ENCODE measurements at places on chromosomes 7 and 10.

DNA sequence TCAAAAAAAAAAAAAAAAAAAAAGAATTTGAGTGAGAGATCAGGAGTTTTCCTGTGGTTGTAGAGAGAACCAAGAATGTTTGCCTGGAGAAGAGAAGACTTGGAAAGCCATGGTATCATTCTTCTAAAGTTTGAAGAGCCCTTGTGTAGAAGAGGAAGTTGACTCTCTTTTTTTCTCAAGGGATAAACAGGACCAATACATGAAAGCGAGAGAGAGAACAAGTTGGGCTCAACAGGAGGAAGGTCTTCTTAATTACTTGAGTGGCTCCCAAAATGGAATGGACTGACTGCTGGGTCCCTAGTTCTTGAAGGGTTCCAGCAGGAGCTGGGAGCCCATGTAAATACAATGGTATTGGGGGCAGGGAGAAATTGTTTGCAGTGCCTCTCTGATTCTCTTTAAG, 173.3 kb upstream of the ADO start:
- H3K4me3 ChIP-seq: no peak overlapping the region
- DNase-seq: no peak
- H3K27ac ChIP-seq: no peak overlapping the region

GRCh38 chr7:85851571-85852193, 664.8 kb upstream of the SEMA3D start:
- H3K4me3 ChIP-seq: no peak overlapping the region
- H3K36me3 ChIP-seq: no peaks in the 10 kb centered on the region
- no peaks in the 10 kb centered on the region for H3K27me3 ChIP-seq
- DNase-seq: no peak

GRCh38 chr7:41656366-41656765, 46.5 kb downstream of the INHBA start:
- no peak overlapping the region for H3K4me3 ChIP-seq
- no peaks in the 10 kb centered on the region for H3K36me3 ChIP-seq
- H3K4me1 ChIP-seq: no peaks in the 10 kb centered on the region
- no peaks in the 10 kb centered on the region for H3K27me3 ChIP-seq

GRCh38 chr10:76430061-76430645, 998.7 kb downstream of the LRMDA start:
- H3K27ac ChIP-seq: no peak overlapping the region
- no peak for DNase-seq
- no peaks in the 10 kb centered on the region for H3K36me3 ChIP-seq
- H3K27me3 ChIP-seq: no peaks in the 10 kb centered on the region

DNA sequence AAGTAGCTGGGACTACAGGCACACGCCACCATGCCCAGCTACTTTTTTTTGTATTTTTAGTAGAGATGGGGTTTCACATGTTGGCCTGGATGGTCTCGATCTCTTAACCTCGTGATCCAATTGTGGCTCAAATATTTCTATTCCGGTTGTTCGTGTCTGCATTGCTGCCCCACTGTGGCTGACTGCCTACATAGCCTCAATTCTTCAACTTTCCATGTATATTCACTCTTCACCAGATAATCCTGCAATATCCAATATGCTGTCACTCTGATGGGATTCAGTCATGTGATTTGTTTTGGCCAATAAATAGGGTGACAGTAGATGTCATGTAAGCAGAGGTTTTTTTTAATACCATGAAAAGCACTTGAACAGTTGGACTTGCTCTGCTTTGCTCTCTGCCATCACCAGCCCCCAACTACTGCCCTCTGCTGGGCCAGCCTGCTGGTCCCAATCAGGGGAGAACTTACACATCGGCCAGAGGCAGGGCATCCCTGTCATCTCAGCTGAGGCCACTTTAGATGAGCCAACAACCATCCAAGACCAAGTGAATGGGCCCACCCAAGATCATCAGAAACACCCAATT, 56.7 kb downstream of the NSUN6 start:
- H3K4me1 ChIP-seq: no peaks in the 10 kb centered on the region
- H3K27me3 ChIP-seq: no peaks in the 10 kb centered on the region
- DNase-seq: no peak
- H3K4me3 ChIP-seq: no peak overlapping the region

GRCh38 chr7:129890090-129890489, 62.7 kb downstream of the UBE2H start:
- no peak overlapping the region for H3K4me3 ChIP-seq
- no peak overlapping the region for H3K27ac ChIP-seq
- H3K27me3 ChIP-seq: no peaks in the 10 kb centered on the region
- peaks cover 13% of the 10 kb centered on the region for H3K4me1 ChIP-seq
- DNase-seq: no peak

DNA sequence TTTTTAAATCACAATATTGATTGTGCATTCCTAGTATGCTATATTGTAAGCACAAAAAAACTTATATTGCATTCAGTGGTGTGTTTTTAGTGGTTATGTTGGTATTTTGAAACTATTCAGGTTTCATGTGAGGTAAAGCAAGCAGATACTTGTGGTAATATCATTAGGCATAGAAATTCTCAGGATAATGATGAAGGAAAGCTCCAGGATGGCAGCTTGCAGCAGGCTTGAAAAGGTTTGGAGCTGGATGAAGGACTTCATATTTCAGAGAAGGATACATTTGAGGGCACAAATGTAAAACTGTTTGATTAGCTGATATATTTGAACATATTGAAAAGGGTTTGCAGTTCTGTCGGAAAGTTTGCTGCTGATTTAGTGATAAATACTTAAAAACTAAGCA, 17.5 kb downstream of the TRIM24 start:
- no peak overlapping the region for H3K27ac ChIP-seq
- no peak for DNase-seq
- no peaks in the 10 kb centered on the region for H3K27me3 ChIP-seq
- peaks cover 50% of the 10 kb centered on the region for H3K4me1 ChIP-seq
- H3K36me3 ChIP-seq: no peaks in the 10 kb centered on the region

GRCh38 chr7:8149222-8149621, 112.7 kb downstream of the ICA1 start:
- H3K36me3 ChIP-seq: peaks cover 3% of the 10 kb centered on the region
- no peaks in the 10 kb centered on the region for H3K27me3 ChIP-seq
- peaks cover 18% of the 10 kb centered on the region for H3K4me1 ChIP-seq
- no peak for DNase-seq
- H3K27ac ChIP-seq: no peak overlapping the region

DNA sequence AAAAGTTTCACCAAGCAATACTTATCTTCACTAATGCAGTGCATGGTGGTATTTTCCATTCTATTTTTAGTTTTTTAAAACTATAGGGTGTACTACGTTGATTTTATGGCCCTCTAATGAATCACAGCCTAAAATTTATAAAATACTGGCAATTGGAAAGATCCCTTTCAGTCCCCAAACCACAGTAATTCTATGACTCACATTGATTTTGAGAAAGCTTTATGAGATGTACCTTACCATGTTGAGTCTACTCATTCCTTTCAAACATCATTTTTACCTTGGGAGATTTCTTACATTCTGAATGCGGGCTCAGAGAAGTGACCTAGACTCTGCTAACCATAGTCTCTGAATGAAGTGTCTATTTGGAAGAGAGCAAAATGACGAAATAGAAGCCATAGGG, 141.6 kb downstream of the GPR85 start:
- peaks cover 41% of the 10 kb centered on the region for H3K27me3 ChIP-seq
- H3K27ac ChIP-seq: no peak overlapping the region
- no peak for DNase-seq
- no peak overlapping the region for H3K4me3 ChIP-seq
- H3K36me3 ChIP-seq: no peaks in the 10 kb centered on the region

- H3K4me3 ChIP-seq: no peak overlapping the region
- H3K27me3 ChIP-seq: peaks cover 7% of the 10 kb centered on the region
- no peak overlapping the region for H3K27ac ChIP-seq
- no peaks in the 10 kb centered on the region for H3K36me3 ChIP-seq
- no peaks in the 10 kb centered on the region for H3K4me1 ChIP-seq
Measured at GRCh38 chr10:73338801-73339368, 19.8 kb downstream of the CFAP70 start.

DNA sequence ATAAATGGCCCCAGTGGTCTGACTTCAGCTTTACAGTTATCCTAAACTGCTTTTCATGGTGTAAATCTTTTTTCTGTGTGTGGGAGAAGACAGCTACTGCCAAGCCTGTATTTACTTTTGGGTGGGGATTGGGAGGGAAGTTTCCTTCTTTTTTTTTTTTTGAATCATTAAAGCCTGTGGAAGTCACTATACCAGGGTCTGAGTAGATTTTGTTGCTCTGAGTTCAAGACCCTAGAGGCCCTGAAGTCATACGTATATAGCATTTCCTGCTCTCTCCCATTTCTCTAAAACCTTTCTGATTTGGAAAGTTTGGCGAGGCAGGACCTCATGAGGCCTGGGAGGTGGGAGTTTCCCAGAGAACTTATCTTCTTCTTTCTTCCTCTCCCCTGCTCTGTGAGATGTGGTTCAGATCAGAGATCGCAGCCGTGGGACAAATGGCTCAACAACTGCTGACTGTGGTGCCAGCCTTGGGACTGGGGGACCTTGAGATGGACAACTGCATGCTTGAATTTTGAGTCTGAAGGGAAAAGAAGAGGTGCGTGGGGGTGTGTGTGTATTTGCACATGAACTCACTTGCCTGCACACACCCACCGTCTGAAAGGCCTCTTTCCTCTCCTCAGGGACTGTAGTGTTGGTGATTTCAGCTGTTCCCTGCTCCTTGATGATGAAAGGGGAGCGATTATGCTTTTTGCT, 18.1 kb downstream of the LRMDA start:
- peak overlapping the region; percentile 21 for H3K27ac ChIP-seq

GRCh38 chr10:112858986-112859651, 90.9 kb upstream of the TCF7L2 start:
- DNase-seq: no peak
- no peaks in the 10 kb centered on the region for H3K27me3 ChIP-seq
- peaks cover 13% of the 10 kb centered on the region for H3K36me3 ChIP-seq
- no peaks in the 10 kb centered on the region for H3K4me1 ChIP-seq
- H3K4me3 ChIP-seq: no peak overlapping the region

DNA sequence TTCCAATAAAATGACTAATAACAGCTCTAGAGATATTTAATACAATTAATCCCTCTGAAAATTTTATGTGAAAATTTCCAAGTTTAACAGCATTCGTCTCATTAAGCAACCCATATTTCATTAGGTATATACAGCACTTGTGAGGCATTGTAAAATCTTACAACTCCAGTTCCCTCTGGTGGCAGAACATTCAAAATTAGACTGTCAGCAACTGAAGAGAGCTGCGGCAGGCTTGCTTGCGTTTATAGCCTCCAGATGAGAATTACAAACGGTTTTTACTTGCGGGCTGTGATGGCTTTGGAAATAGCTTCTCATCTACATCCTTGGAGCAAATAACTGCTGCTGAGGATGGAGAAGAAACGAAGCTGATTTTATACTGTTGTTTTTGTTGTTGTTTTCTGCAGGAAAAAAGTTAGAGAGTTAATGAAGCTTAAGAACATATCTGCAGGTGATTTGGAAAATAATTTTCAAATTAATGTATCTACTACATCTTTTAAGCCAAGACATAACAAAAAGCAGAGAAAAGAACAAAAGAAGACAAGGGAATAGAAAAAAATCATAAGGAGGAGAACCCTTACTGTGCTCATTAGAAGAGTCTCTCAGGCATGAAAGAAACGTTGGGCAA, 171.3 kb downstream of the MAGI2 start:
- no peaks in the 10 kb centered on the region for H3K36me3 ChIP-seq
- no peak overlapping the region for H3K27ac ChIP-seq
- H3K4me3 ChIP-seq: no peak overlapping the region
- H3K27me3 ChIP-seq: no peaks in the 10 kb centered on the region
- no peak for DNase-seq

DNA sequence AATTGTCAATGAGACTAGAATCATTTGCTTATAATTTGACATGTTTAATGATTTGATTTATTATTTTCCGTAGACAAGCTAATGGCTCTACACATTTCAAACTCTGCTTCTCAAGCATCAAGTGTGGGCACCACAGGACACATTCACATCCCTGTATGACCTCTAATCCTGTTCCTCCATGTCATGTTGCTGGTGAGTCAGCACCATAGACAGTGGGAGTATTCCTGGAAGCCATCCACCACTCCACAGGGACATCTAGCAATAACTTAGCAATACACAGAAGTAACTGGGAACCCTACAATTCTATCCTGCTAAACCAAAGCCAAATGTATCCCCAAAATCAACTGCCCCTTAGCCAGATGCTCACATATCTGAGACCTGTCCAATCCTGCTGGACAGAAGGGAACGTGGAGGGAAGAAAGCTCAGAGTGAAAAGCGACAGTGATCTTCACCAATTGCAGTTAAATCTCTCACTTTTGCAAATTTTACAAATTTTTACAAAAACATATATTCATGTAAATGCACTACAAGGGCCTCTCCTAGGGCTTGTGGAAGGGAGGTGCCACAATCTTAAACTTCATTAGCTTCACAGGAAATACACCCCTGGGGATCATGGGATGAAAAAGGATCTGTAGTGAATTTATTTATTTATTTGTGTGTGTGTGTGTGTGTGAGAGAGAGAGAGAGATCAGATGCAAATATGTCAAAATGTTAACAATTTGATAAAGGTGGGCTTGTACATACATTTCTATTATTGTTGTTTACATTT, 126.5 kb downstream of the GFRA1 start:
- H3K27ac ChIP-seq: peak overlapping the region; percentile 16
- no peak for DNase-seq
- H3K4me3 ChIP-seq: no peak overlapping the region
- no peaks in the 10 kb centered on the region for H3K27me3 ChIP-seq

GRCh38 chr7:111671927-111672326, 109.6 kb upstream of the IMMP2L start:
- no peak overlapping the region for H3K4me3 ChIP-seq
- no peaks in the 10 kb centered on the region for H3K27me3 ChIP-seq
- H3K27ac ChIP-seq: no peak overlapping the region
- H3K4me1 ChIP-seq: no peaks in the 10 kb centered on the region
- DNase-seq: no peak
- no peaks in the 10 kb centered on the region for H3K36me3 ChIP-seq

DNA sequence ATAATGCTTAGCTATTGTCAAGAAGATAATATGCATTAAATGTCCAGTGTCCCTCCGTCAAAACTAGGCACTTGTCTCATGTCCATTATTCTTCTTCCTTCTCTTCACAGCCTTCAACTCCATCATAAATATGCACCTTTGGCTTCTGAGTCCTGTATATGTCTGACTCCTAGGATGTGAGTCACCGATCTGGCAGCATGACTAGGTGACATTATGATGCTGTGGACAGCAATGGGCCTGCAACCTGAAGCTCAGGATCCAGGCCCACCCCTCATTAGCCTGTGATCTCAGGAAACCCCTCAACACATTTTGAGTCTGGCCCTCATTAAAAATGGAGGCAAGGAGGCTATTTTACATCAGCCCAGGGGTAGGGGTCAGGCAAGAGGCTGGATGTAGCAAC, 362.5 kb upstream of the ZMIZ1 start:
- no peaks in the 10 kb centered on the region for H3K36me3 ChIP-seq
- H3K4me1 ChIP-seq: peaks cover 7% of the 10 kb centered on the region
- H3K27me3 ChIP-seq: no peaks in the 10 kb centered on the region
- DNase-seq: no peak
- no peak overlapping the region for H3K27ac ChIP-seq
- no peak overlapping the region for H3K4me3 ChIP-seq
